ENCODE measurements at places on chromosomes 13 and 19.

DNA sequence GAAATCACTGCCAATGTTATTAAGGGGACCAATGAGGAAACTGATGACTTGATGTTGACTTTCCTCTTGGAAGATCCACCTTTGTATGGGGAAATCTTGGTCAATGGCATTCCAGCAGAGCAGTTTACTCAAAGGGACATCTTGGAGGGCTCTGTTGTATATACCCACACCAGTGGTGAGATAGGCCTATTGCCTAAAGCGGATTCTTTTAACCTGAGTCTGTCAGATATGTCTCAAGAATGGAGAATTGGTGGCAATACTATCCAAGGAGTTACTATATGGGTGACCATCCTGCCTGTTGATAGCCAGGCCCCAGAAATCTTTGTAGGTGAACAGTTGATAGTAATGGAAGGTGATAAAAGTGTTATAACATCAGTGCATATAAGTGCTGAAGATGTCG lies 3.4 kb downstream of the FREM2 start:
- DNase-seq: no peak

GRCh38 chr19:8392017-8392591 lies 1.9 kb downstream of the RAB11B start:
- no peak for DNase-seq

- no peak for DNase-seq
Observed at GRCh38 chr19:7914598-7915045, at the start of gene TGFBR3L. TGFBR3L (plus strand) TSS chr19:7914830.

DNA sequence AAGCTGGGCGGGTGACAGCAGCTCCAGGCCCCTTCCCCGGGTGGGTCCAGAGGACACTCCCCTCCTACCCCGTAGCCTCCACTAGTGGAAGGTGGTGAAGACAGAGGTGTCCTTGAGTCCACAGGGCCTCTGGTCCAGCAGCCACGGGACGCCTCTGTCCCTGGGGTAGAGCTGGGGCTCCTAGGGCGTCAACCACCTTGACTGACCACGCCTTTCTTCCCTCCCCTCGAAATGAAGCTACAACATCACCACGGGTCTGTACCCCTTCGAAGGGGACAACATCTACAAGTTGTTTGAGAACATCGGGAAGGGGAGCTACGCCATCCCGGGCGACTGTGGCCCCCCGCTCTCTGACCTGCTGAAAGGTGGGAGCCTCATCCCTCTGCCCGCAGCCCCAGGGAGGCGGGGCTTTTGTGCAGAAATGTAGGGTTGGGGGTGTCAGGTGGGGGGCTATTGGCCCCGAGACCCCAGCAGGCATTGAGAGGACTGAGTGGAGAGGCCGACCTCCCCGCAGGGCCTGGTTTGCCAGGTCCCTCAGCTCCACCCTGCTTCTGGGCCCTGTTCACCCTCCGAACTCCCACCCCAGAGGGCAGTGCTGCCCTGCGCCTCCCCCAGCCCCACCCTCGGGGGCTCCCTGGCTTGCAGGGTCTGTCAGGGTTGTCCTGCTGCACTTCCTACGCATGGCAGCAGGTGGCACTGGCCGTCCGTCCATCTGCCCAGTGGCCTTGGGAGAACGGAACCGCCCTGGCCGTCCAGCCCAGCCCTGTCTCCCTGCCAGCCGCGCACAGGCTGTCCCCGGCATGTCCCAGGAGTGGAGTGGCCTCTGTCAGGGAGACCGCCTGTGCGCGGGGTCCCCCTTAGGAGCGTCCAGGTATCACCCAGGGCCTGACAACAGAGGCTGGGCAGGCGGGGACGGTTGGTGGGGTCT lies 15.7 kb downstream of the STK11 start:
- no peak for DNase-seq

DNA sequence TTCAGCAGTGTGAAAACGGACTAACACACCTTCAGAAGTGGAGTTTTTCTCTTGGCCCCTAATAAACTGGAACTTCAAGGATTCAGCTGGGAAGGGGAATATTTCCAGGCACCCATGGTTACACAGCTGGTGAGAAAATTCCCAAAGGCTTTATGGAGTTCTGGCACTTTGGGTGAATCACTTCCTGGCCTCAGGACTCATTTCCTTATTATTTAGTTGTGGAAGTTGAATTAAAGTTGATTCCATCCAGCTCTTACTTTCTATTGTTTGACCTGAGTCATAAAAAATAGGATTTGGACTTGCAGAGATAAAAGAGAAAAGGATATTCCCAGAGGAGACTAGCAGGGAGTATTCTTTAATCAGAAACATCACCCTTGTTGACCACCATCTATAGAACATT lies 882.1 kb downstream of the UQCRFS1 start:
- peak; percentile 27 for DNase-seq

DNA sequence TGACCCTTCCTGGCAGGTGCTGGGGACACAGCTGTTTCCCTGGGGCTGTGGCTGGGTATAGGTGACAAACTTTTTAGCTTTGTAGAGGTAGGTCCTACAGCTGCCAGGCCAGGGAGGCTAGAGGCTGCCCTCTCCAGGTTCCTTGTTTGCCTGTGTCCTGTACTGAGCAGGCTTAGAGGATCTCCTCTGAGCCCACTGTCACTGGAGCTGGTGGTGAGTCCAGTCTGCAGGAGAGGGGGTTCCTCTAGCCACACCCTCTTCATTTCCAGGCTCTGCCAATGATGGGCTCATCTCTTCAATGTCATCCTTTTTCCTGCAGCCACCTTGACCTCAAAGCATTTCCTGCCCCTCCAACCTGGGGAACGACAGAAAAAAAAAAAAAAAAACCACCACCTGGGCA lies 12.6 kb upstream of the RAB11B start:
- no peak for DNase-seq

GRCh38 chr13:50129081-50129705 lies 113.9 kb downstream of the KCNRG start:
- no peak for DNase-seq

GRCh38 chr19:6576869-6577475 lies 14.0 kb downstream of the CD70 start:
- DNase-seq: no peak
